ENCODE measurements at places on chromosomes 13 and 19.

DNA sequence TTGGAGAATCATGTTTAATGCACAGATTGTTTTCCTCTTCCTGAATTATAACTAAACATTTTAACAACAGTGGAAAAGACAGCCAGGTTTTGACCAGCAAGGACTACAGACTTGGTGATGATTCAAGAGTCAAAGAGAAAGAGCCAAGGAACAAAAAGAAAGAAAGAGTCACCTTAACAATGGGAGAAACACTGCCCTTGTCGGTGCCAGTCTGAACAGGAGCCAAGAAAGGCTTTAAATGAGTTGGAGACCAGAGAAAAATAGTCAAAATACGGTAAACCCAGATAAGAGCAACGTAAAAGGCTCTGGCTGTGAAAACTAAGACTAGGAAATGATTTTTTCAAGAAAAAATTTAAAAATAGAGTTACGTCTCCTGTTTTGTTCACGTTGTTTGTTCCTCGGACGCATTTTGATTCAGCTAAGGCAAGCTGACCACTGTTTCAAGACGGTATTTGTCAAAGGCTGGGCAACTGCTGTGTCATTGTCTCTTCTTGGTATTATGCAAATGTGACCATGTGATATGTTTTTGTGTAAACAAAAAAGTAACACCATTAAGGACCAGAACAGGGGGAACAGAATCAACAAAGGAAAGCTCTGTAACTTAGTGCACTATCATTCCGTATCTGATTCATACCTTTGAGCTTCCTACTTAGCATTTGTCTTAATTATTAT is 634.5 kb downstream of the LIG4 start:
- DNase-seq, result no peak

- DNase-seq, result no peak
These were observed 2.0 kb upstream of the EBPL start for GRCh38 chr13:49693191-49693733.

GRCh38 chr13:112510002-112510780 is 77.8 kb downstream of the TUBGCP3 start:
- DNase-seq, result no peak

- DNase-seq, result no peak
These were observed 4.9 kb upstream of the RGCC start for GRCh38 chr13:41452462-41452861.

GRCh38 chr19:53112286-53112685 is 9.1 kb upstream of the ZNF160 start:
- no peak for DNase-seq

DNA sequence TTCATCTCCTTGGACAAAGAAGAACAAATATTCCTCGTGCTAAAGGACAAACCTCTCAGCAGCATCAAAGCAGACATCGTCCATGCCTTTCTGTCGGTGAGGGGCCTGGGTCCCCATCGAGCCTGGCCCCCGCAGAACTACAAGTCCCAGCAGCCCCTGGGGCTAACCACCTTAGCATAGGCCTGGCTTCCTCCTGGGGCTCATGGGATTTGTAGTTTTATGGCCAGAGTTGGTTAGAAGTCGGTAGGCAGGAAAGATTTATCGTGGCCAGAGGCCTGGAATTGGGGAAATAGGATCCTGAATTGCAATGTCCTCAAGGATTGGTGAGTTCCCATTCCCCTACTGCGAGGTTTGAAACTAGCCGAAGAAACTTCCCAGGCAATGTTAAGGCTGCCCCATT is 19.6 kb downstream of the TMEM150B start:
- no peak for DNase-seq

DNA sequence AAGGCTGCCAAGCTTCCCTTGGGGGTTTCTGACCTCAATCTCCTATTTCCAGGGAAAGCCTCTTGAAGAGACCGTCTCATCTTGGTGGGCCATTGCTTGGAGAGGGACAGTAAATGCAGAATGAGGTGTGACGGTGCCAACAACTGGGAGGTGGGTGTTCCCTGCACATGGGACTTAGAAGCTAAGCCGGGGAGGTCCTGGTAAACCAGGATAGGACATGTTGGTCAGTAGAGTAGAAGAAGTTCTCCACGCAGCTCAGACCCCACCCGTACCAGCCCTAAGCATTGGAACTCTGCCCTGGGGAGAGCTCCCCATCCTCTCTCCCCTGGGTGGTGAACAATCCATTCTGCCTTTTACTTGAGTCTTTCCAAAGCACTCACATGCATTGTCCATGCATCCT is 92.0 kb downstream of the SOX1 start:
- no peak for DNase-seq

DNA sequence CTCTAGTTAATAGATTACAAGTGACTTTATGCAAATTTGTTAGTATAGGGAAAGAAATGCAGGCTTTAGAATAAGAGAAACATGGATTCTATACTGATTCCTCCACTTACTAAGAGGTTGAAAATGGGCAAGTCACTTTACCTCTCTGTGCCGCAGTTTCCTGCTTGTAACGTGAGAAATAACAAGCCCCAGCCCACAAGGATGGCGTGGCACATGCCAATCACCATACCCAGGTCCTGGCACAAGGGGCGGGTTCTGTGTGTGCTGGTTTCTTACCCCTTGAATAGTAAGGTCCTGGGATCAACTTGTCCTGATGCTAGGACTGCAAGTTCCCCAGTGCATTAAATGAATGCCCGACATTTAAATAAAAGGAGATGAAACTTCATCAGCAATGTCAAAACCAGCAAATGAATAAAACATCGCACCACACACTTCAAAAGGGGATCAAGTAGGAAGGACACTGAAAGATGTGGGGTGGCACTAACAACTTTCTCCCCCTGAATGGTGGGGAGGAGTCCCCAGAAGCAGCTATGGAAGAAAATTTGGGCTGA is 7.9 kb upstream of the SIGLEC9 start:
- no peak for DNase-seq

GRCh38 chr19:49231804-49232203 is 74.2 kb downstream of the TRPM4 start:
- no peak for DNase-seq

GRCh38 chr13:100526318-100527000 is 62.1 kb downstream of the GGACT start:
- DNase-seq, result no peak

- DNase-seq, result no peak
These were observed 472.5 kb downstream of the COG6 start for GRCh38 chr13:40127925-40128324.

- DNase-seq, result no peak
These were observed 20.3 kb downstream of the XPO4 start for GRCh38 chr13:20882206-20882605.

DNA sequence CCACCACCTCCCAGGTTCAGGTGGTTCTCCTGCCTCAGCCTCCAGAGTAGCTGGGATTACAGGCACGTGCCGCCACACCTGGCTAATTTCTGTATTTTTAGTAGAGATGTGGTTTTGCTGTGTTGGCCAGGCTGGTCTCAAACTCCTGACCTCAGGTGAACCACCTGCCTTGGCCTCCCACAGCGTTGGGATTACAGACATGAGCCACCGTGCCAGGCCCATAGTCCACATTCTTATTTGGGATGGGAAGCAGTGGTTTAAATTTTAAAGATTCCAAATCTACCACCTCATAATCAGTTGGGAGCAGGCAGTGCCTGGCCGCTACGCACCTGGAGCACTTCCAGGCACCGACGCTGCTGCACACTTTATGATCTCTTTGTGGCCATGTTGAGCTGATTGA is 160.6 kb upstream of the SOX1 start:
- DNase-seq, result no peak

DNA sequence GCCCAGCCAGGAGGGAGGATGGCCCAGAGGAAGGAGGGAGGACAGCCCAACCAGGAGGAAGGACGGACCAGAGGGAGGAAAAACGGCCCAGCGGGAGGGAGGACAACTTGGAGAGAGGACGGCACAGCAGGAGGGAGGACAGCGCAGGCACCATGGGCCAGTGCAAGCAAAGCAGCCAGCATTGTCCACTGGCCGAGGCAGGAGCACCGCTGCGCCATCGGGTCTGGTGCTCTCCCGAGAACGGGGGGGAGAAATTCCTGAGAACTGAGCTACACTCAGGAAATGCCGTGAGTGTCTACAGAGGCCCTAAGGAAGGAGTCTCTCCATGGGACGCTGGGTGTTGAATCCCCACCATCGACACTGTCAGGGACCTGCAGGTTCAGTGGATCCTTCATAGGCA is 38.5 kb upstream of the SOX1 start:
- no peak for DNase-seq

DNA sequence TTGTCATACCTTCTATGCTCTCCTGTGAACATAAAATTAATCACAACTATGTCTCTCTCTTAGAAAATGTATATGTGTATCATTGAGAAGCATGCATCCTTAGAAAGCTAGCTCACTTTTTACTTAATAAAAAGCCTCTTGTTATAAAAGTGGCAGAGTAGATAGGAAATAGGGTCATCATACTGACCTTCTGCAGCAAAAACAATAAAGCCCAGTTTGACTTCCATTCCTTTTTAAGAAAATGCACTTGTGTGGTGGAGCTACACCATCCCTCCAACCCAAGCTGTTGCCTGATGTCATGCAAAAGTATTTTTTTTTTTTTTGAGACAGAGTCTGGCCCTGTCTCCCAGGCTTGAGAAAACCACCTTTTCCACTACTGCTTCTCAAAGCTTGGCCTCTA is 393.3 kb downstream of the LIG4 start:
- no peak for DNase-seq

DNA sequence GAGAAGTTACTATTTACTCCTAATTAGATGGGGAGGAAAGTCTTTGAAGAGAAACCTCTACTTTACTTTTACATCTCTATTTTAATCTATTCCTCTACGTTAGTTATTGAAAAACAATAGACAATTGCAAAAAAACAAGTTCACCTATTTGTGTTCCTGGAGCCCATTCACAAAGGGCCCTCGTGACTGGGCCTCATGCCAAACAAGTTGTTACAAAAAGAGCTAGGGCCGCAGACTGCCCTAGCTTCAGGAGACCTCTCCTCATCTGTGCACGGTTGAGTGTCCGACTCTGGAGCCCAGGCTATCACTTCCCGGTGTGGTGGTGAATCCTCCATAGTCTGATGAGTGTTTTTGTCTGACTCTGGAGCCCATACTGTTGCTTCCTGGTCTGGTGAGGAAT is 190.9 kb downstream of the ZNF486 start:
- no peak for DNase-seq

DNA sequence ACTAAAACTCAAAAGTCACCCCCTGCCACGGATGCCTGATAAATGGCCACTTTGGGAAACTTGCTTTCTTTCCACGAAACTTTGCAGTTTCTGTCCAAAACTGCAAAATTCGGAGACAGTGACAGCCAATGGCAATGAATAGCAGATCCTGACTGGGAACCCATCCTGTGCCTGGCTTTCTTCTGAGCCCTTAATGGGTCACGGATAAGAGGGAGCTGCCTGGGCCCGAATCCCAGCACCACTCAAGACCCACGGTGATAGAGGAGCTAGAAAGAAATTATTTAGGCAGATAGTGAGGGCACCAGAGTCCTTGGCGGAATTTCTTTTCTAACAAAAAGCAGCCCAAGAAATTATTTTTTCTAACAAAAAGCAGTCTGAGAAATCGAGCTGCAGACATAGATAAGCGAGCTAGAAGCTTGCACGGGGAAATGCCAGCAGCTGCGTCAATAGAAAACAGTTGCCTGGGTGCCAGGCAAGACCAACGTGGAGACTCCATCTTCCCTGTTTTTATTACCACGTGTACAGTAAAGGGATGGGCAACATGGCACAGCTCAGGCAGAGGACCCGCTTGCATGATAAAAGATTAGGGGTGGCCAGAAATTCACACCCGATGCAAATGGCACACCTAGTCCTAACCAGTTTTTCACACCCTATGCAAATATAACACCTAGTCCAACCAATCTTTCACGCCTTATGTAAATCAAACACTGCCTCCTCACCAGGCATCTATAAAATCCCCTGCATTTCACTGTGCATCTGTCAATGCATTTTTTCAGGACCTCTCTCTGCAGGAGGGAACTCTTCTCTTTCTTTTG is 7.1 kb upstream of the HSH2D start:
- no peak for DNase-seq

GRCh38 chr13:79966059-79966458 is 374.9 kb downstream of the SPRY2 start:
- no peak for DNase-seq

DNA sequence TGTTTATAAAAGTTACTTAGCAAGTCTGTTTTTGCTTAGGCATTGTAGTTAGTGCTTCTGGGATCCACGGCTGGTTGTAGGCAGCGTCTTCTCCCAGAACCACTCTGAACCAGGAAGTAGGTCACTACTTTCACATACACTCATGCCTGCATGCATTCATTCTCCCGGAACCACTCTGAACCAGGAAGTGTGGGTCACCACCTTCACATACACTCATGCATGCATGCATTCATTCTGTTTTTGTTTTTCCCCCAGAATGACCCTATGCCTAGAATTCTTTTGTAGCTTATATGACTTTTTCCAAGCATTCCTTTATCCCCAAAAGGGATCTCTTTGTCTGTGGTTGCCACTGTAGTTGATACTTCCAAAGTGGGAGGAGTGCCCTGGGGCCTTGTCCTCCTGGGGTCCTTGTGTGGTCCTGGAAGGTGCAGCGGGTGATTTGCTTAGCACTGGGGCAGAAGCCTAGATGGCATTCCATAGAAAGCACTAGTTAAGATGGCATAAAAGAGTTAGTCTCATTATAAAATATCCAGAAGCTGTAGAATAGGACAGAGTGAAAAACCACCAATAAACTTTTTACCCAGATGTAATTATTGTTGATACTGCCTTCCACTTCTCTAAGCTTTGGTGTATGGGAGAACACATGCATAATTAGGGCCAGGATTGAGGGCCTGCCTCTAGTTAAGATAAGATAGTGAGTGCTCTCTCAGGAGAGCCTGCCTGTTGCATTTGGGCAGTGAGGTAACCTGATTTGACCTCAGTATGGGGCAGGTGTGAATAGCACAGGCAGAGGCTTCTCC is 68.6 kb upstream of the TEX29 start:
- no peak for DNase-seq

GRCh38 chr13:50318887-50319286 is 303.6 kb downstream of the KCNRG start:
- no peak for DNase-seq

- no peak for DNase-seq
These were observed 3.9 kb downstream of the OSCAR start for GRCh38 chr19:54096617-54097106.

DNA sequence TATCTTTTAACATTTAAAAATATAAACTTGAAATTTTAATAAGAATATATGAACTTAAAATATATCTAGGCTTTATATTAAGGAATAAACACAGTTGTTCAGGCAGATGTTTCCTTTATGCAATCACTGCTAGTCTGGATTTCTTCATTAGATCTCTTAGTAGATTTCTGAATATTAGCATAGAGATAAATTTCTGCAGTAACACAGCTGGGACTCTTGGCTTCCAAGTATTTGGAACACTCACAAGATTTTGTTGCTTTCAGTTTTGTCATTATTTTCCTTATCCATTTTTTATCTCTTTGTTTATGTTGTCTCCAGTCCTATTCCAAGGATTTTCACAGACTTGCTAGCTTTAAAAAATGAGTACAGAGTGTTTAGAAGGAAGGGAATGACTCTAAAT is 857.1 kb downstream of the GPC5 start:
- no peak for DNase-seq

Data from stimulated activated CD8-positive, alpha-beta memory T cell treated with anti-CD3 and anti-CD28 coated beads, Interleukin-15, amount 100 ng/mL, for 4 hours (primary cell).